ENCODE measurements at places on chromosomes 3 and 15.

- no peak for DNase-seq
Measured at GRCh38 chr3:11350374-11350773, 78.2 kb downstream of the ATG7 start.

DNA sequence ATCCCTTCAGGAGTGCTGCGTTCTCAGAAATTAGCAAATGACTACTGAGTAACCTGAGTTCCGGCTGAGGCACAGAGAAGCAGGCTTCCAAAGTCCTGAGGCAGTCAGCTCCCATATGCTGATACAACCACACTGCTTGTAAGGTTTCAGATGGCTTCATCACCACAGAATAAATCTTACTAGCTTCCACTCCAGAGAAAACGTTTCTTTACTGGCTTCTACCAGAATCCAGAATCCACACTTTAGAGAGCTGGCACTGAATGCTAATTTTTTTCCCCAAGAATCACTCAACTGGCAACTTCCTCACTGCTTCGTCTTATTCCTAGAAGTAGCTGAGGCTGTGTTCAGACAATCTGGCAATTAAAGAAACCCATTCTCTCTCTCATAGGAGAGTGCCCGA lies 21.4 kb downstream of the TAMM41 start:
- DNase-seq, result no peak

DNA sequence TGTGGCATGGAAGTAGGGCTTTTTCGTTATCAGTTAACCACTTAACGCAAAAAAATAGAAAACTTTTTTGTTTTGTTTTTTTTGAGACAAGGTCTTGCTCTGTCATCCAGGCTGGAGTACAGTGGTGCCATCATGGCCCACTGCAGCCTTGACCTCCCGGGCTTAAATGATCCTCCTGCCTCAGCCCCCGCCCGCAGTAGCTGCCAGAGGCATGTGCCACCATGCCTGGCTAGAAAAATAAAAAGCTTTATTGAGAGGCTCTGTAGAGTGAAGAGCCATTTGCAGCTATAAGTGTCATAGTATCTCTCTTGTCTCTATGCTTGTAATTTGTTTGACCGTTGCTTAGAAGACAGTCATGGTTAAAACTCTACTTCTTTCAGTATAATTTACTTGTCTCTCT lies 13.5 kb downstream of the PPP4R2 start:
- no peak for DNase-seq

GRCh38 chr3:89368846-89369245 lies 261.4 kb downstream of the EPHA3 start:
- no peak for DNase-seq

- DNase-seq, result no peak
Measured at GRCh38 chr3:73954506-73954905, 329.8 kb upstream of the PDZRN3 start.

DNA sequence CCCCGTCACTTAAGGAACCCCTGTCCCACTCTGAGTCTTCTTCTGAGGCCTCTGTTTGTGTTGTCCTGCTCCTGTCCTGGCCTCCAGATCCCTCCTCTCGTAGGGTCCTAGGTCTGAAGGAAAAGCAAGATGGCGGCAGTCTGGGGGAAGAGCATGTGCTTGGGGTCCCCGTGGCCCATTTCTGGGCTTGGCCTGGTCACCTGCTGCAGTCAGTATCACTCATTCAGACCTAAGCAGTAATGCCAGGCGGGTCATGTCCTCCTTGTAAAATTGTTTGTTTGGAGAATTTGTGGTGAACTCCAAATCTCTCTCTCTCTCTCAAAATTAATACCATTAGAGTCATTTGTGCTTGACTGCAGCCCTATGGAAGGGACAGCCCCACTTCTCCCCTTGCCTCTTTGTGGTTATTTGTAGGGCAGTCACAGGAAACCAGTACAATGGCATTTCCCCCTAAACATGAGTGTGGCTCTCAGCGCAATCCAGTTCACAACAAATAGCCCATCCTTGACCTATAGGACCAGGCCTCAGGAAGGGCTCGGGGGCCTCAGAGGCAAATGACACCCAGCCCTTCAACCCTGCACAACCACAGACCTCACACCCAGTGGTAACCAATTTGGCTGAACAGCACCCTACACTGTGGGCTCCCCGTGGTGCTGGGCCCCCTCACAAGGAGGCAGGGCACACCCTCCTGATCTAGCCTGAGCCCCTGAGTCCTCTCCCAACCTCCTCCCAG lies 173.5 kb downstream of the OR4M2 start:
- DNase-seq, result no peak

DNA sequence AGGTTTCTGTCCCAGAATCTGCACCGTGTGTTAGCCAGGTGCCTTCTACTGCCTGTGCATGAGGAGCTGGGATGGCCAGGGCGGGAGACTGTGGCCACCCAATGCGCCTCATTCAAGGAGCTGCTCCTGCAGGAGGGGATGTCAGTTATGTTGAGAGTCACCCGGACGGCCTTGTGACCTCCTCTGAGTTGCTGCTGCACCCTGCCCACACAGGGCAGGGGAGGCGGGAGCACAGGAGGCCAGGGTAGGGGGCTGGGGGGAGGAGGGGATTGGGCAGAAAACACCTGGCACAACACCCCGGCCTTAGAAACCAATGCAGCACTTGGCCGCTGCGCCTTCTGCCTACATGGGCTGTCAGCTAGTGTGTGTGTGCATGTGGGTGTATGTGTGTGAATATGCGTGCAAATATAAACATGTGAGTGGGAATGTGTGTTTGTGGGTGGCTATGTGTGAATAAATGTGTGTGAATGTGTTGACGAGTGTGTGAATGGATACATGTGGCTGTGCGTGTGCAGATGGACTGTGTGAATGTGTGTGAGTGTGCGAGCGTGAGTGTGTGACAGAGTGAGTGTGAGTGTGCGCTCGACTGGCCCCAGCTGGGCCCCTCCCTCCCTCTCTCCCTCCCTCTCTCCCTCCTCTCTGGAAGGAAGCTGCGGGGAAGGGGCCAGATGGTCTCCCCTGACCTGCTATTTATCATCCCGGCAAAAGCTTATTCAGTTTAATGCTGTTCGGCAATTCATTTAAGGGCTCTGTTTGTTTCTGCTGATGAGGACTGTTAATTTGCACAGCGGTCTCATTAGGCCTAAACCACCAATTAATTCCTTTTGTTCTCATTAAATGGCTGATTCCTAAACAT lies 106.9 kb downstream of the TLE3 start:
- DNase-seq, result no peak

DNA sequence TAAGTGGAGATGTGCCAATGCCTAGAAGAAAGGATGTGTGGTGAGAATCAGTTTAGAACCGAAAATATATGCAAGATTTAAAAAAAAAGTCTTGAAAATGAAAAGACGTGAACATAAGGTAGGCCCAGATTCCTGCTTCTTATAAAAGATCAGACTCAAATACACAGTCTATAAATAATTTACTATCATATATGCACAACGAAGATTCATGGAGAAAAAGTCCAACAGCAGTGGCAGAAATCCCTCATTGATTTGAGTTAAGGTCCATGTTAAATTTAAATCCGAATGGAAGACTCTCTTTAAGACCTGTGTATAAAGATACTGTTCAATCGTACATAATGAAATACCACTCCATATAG lies 227.2 kb downstream of the OCA2 start:
- DNase-seq, result no peak
